ENCODE measurements at places on chromosomes 13 and 19. TPM values are rescaled to one million over a fixed set of nuclear protein-coding genes. Genes with fewer than 3 reads are reported as not detected.

The KANK3 gene
- total RNA-seq = 1.00 TPM

The CACNA1A gene
- total RNA-seq = 0.93 TPM

The APOC4 gene
- total RNA-seq = not detected

The DENND1C gene
- not detected for total RNA-seq

The TRPM4 gene
- total RNA-seq = 14.5 TPM

Data from cardiac ventricle fibroblast (primary cell).